ENCODE measurements at places on chromosomes 6 and 20.

DNA sequence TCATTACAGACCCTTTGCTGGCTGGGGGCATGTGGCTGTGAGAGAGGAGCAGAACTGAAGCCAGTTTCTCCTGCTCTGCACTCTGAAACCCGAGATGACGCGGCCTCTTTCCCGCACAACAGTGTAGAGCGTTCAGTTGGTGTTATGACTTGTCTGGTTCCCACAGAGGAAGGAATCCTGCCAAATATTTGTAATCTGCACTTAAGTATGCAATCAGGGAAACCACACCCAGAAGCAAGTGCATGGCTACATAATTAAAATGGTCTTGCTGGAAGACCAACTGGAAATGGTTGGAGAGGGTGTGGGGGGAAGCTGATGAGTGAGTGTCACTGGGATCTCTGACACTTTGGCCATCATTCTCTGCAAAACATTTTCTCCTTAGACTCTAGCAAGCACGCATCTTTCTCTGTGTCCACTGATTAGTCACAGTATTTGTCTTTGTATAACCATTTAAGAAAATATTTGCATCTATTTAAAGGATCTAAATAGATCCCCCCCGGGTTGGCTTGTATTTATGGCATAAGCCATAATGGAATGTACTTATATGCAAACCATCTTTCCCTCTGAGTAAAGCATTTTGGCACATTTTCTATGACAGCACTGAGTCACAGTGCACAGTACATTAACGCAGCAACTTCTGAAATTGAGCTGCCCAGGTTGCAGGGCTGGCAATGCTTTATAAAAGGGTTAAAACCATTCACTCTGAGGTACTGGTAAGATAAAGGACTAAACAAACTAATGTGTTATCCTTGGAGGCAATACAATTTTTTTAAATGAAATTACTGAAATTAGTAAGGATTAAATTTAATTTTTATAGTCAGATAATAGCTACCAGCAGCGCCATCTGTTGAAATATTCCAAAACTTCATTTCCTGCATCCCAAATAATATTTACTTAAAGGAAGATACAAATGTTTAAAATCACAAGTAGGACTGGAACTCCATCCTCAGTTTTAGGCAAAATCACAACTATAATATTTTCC is 76.7 kb downstream of the FOXC1 start:
- DNase-seq = no peak

- no peak for DNase-seq
These were observed 34.6 kb upstream of the HLA-G start for GRCh38 chr6:29793036-29793356.

DNA sequence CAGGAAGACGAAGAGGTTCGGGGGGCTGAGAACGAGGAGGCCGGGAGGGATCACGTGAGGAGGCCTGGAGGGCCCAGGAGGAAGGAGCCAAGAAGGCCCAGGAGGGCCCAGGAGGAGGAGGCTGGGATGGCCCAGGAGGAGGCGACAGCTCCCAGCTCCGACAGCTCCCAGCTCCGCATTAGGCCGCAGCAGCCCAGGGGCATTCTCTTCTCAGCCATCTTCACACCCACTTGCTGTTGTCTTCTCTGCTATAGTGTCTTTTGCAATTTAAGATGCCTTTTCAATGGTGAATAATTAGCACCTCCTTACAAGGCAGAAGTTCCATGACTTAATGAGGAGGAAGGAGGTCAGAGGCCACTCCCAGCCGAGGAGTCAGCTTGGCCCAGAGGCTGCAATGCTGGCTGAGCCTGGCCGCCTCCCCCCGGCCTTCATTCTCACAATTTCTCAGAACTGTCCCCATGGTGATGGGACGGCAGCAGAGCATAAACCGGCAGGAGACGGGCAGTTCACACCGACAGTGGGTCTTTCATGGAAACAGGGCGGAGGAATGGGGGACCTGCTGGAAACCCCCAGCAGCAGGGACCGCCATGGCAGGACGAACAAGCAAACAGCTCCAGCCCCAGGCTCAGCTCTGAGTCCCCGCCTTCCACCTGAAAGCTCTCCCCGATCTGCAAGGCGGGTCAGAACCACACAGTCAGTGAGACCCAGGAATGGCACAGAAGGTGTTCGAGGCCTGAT is 45.1 kb downstream of the WDR27 start:
- DNase-seq = no peak

DNA sequence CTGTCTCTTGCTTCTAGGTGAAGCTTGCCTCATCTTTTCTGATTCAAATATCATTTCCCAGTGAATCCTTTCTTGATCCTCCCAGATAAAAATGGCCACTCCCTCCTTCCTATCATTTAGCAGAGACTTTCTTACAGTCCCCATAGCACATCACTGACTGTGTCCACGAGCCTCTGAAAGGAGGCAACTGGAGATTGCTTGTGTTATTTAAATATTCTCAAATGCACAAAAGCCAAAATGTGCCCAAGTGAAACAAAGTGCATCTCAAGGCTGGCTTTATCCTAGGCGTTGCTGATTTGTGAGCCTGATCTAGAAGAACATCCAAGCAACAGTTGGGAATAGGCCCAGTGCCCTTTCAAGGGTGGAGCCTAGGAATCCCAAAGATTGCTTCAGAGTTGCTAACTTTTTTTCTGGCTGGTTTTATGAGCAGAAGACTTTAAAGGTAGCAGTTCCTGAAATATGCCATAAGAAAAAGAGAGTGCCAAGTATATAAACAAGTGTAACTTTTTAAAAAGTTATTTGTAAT is 393.6 kb downstream of the CD83 start:
- no peak for DNase-seq

GRCh38 chr6:112287577-112288225 is 33.3 kb upstream of the LAMA4 start:
- no peak for DNase-seq

- no peak for DNase-seq
These were observed 11.7 kb downstream of the TPD52L1 start for GRCh38 chr6:125165256-125165655.

DNA sequence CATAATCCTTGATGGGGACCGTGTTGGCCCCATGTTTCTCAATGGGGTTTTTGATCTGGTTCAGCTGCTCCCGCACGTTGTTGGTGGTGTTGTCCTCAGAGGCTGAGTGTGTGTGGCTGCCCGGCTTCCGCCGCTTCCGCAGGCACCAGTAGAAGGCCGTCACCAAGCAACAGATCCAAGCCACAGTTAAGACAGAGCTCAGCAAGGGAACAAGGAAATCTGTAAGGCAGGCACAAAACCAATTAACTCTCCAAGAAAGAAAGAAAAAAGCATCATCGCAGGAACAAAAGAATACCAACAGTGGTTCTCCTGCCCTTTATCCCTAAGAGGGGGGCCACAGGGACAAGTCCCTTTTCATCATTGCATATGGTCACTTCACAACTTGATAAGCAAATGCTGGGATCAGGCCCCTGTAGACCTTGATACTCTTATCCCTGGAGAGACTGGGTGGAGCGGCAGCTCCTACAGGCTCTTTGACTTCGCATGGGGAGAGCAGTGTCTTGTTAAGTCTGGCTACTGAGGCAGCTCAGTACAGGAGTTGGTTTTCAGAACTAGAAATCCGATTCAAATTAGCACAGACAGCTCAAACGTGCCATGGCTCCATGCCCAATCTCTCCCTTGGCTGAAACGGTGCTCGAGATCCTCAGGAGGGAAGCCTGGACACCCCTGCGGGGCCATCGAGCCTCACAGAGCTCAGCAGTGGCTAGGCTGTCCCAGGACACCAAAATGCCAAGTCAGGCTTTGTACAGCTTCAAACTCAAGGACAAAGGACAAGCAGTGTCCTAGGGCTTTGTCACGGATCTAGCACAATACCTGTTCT is 33.9 kb downstream of the JAG1 start:
- DNase-seq = no peak

- no peak for DNase-seq
These were observed 108.2 kb downstream of the CDKAL1 start for GRCh38 chr6:20642441-20642840.

DNA sequence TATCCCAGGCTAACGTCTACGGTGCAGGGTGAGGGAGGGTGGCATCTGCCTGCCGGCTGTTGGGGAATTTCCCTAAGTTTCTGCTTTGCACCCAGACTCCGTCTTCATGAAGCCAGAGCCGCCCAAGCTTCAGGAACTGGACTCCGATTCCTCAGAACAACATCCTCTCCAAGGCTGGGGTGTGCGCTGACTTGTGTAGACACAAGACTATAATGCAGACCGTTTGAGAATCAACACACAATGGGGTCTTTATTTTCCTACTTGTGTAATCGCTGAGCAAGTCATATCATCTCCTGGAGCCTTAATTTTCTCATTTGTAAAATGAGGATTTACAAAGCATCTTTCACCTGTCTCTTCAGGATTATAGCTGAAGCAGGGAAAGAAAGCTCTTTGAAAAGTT is 160.5 kb upstream of the AGPAT4 start:
- no peak for DNase-seq

Data from GM13976 (cell line).